ENCODE measurements at places on chromosomes 5 and 9. TPM values are rescaled to one million over a fixed set of nuclear protein-coding genes. Genes with fewer than 3 reads are reported as not detected.

The NEUROG1 gene
- total RNA-seq, result not detected

The BAAT gene
- total RNA-seq, result 0.37 TPM

The FAM151B gene
- 12.0 TPM for total RNA-seq

The LMNB1 gene
- 4.6 TPM for total RNA-seq

DNA sequence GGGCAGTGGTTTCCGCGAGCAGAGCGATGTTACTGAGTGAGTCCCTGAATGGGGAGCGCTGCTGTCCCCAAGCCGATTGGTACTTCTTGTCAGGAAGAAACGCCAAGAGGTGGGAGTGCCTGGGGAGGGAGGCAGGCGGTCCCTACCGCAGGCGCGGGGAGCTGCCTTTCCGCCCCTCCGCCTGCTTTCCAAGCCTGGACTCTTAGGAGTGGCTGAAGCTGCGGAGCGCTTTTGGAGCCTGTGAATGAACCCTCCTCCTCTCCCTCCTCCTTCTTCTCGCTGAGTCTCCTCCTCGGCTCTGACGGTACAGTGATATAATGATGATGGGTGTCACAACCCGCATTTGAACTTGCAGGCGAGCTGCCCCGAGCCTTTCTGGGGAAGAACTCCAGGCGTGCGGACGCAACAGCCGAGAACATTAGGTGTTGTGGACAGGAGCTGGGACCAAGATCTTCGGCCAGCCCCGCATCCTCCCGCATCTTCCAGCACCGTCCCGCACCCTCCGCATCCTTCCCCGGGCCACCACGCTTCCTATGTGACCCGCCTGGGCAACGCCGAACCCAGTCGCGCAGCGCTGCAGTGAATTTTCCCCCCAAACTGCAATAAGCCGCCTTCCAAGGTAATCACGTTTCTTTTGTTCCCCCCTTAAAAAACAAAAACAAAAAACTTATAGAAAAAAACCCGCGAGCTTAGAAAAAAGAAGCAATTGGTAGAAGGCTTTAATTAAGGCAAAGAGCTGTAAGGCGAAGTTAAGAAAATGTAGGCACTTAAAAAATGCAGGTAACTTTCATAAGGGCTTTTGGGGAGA, at the start of gene VCAN:
VCAN (plus strand) TSS at position 340 of the 808 bp plus-strand sequence. CDS start 11,775 bp downstream, outside the sequence.
- DNase-seq, result peak; percentile 77

DNA sequence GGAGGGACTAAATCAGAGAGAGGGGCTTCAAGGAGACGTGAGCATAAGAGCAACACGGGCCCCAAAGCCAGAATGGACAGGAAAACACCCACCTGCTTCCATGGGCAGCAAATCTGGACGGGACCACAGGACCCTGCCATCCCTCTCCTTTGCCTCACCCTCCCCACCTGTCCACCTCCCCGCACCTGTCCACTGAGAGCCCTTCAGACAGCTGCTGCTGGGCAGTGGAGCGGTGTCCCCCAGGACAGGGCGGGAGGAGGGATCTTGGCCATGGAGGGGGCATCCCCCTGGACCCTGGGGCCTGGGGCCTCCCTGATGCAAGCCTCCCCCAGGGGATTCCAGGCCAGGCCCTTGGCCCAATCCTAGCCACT, 2.6 kb downstream of the CCDC183 start:
- no peak for DNase-seq

GRCh38 chr5:143542798-143543144, 139.3 kb upstream of the NR3C1 start:
- DNase-seq, result no peak

GRCh38 chr5:16906255-16906654, 29.8 kb downstream of the MYO10 start:
- DNase-seq, result no peak

DNA sequence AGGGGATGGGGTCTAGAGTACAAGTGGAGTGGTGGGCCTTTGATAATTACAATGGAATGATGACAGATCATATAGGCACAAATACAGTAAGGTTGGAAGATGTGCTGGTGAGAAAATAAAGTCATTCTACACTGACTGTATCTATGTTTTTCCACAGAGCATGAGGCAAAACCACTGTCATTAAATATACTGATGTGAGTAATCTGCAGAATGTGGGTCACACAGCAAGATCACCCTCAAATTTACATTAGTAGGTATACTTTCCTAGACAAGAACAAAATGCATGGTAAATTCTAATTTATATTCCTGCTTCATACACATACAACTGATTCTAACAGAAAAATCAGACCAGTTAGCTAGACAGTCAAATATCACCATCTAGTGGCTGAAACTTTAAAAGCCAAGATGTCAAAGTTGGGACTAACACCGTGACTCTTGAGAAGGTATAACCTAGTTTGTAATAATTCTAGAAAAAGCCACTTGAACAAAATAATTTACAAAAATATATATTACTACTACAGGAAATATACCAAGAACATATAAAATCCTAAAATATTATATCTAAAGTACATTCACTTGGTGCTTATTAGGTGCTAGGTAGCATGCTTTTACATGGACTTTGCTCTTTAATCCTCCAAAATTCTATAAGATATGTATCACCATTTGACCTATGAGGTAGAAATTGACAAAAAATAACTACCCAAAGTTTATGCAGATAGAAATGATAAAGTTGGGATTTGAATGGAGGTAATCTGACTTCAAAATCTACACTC, 19.5 kb downstream of the TTC33 start:
- peak; percentile 78 for DNase-seq

DNA sequence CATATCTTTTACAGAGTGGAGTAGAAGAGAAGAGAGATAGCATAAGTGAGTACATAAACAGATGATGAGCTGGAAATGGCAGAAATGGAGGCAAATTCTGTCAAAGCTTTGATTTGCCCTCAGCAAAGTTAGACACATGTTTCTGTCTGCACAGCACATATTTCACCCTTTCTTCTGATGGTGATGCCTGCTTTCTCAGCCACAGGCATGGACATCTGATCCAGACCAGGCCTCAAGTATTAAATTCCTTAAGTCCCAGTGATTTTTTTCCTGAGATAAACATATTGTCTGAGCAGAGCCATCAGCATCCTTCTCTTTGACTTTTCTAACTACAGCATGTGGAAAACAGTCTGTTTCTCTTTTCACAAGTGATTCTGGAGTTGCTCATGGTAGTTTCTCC, 409.8 kb downstream of the MAN2A1 start:
- DNase-seq, result peak; percentile 56

DNA sequence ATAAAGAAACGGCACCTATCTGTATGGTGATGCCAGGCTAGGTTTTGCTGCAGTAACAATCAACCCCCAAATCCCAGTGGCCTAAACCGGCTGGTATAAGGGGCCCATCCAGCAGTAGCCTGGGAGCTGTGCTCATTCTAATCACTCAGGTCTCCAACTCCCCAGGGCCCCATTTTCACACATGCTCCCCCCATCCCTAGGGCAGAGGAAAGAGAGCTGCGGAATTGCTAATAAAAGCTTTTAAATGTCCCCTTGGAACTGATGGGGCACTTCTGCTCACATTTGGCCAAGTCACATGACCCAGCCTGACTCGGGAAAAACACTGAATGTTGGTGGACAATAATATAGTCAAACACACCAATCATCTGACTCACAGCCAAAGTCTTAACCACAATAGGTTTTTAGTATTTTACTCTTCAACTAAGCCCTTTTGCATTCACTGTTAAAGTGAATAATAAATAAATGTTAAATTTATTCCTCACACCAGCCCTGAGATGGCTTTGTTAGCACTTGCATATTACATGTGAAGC, 1.6 kb downstream of the FBLL1 start:
- DNase-seq, result no peak
